ENCODE measurements at places on chromosomes 7 and 10.

DNA sequence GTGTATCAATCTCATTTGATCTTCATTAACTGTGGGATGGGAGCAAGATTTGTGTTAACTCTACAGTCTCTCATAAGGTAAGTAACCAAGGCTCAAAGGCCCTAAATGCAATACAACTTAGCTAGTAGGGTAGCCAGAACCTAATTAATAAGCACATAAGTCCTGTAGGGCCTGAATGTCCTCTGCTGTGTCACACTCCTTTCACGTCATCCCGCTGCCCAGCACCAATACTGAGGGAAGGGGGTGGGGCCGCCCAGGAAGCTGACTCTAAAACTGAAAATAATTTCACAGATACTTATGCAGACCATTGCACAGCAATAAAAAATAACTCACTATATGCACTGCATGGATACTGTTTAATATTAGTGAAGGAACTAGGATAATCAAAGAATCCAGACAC, 13.7 kb downstream of the CCDC6 start:
- no peak for DNase-seq

GRCh38 chr10:112790921-112791320, 159.1 kb upstream of the TCF7L2 start:
- no peak for DNase-seq

GRCh38 chr7:112908086-112908485, 117.9 kb upstream of the TMEM168 start:
- DNase-seq, result no peak

DNA sequence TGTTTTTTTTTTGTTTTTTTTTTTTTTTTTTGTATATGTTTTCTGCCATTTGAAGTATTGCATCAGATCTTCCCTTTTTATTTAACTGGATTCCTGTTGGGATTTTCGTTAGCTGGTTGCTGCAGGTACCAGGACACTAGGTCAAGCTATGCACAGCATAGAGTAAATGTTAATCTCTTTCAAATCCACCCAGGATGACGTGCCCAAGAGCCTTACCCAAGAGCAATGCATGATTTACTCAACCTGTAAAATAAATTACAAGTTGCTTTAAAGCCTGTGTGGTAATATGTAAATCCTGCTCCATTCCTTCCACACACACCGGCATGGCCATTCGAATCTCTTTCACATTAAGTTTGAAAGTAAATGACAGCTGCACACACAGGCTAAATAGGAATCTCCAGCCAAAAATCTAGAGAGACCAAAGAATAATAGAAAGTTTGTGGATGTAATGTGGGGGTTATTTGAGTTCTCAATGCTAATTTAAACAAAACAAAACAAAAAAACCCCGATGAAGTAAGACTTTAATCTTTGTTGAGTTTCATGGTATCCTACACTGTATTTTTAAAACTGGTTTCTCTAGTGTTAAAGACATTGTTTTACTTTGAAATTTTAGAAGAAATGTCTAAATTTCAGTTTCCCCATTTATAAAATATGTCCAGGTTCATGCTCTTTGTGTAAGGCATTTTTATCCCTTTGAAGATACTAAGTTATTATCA, 167.9 kb downstream of the FRMD4A start:
- DNase-seq, result no peak

DNA sequence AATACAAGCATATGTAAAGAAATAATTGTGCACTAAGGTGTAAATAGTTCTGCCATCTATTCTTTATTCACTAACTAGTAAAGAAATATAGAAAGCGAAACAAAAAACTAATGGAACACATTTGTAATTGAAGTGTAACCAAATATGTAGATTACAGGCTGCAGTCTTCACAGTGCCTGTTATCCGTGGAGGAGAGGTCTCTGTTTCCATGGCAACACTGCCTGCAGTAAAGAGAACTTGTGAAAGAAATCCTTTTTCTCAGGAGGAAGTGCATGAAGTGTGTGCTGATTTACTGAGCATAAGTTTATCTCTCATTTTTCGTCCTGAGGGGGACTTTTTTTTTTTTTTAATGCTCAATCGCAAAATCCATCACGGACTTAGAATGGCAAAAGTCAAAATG, 102.5 kb downstream of the APBB1IP start:
- DNase-seq, result no peak

DNA sequence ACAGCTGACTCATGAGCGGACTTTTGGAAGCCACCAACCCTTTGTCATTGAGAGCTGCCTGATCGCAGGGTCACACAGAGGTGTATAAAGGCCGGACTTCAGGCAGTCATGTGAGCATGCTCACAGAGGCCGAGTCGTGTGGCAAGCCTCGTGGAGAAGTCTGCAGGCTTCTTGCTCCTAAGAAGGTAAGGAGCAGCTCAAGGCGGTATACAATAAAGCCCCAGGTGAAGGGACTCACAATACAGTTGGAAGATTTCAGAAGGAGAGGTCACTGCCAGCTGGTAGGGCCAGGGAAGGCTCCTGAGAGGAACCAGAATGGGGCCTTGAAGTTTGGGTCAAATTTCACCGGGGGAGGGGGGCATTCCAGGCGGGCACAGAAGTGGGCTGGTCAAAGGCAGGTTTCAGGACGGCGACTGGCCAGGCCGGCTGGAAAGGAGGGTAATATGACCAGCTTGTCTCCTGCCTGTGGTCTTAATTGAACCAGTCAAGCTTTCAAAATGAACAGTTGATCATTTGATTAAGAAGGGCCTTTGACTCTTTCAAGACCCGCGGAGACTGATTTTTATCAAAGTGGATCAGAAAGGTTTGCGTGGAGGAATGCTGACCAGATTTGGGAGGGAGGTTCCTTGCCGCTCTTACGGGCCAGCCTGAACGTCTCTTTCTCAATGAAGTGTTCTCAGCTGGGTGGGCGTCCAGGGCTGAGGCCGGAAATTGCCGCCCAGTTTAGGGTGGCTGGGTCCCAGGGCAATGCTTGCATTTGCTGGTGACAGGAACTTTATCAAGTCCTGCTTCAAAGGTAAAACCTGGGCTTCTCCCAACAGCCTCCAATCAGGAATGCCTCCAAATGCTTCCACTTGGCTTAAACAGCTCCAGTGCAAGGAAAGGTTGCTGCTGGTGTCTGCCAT, 178.6 kb downstream of the EMX2 start:
- no peak for DNase-seq
